ENCODE measurements at places on chromosomes 3 and 15.

GRCh38 chr3:20225769-20226168 is 39.8 kb upstream of the SGO1 start:
- DNase-seq = no peak

- DNase-seq = no peak
These were observed 22.7 kb upstream of the EPHB3 start for GRCh38 chr3:184538666-184539431.

- DNase-seq = no peak
These were observed 188.4 kb upstream of the PFN2 start for GRCh38 chr3:150158943-150159625.

GRCh38 chr3:140341817-140342403 is 336.0 kb upstream of the TRIM42 start:
- no peak for DNase-seq

DNA sequence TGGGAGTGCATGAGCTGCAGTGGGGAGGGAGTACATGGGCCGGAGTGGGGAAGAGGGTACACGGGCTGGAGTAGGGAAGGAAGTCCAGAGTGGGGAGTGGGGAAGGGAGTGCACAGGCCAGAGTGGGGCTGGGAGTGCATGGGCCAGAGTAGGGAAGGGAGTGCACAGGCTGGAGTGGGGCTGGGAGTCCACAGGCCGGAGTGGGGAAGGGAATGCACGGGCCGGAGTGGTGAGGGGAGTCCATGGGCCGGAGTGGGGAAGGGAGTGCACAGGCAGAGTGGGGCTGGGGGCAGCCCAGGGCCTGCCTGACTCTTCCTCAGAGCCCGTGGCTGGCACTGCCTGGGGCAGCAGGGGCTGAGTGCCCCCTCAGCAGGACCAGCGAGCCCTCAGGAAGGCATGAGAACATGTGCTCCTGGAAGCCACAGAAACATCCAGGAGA is 40.7 kb downstream of the KLF15 start:
- no peak for DNase-seq

- DNase-seq = no peak
These were observed 35.7 kb downstream of the KLF15 start for GRCh38 chr3:126321490-126321889.

DNA sequence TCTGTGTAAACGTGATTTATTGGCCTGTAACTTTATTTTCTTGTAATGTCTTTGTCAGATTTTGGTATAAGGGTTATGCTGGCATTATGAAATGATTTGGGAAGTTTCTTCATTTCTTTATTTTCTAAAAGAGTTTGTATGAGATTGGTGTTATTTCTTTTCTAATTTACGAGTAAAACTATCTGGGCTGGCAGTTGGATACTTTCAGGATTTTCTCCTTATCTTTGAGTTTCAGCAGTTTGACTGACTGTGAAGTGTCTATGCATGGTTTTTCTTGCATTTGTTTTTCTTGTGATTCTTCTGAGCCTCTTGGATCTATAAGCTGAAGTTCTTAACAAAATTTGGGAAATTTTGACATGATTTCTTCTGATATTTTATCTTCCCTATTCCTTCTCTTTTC is 18.1 kb downstream of the ADGRG7 start:
- DNase-seq = no peak

DNA sequence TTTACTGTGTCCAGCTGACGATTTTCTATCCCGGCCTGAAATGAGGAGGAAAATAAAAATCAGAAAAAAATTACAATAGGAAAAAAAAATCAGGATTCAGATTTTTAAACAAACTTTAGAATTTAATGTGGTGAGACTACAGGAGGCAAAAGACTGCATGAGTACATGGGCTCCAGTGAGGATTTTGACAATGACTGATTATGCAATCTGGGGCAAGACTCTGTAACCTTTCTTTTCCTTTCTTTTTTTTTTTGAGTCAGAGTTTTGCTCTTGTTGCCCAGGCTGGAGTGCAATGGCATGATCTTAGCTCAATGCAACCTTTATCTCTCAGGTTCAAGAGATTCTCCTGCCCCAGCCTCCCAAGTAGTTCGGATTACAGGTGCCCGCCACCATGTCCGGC is 29.9 kb downstream of the SPG11 start:
- DNase-seq = no peak

DNA sequence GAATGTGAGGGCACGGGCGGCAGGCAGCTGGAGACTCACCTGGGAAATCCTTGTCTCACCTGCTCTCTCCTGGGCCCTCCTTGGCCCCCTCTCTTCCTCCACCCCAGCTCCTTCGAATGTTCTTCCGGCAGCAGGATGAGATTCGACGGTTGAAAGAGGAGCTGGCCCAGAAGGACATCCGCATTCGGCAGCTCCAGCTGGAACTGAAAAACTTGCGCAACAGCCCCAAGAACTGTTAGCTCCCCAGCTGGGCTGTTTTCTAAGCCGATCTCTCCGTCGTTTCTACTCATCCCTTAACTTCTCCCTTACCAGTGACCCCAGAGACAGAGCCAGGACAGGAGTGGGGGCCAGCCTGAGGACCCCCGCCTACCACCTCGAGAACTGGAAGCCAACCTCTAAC is 95.0 kb downstream of the ANP32A start:
- DNase-seq = no peak

- DNase-seq = no peak
These were observed 483.0 kb upstream of the AGTR1 start for GRCh38 chr3:148214705-148215104.

DNA sequence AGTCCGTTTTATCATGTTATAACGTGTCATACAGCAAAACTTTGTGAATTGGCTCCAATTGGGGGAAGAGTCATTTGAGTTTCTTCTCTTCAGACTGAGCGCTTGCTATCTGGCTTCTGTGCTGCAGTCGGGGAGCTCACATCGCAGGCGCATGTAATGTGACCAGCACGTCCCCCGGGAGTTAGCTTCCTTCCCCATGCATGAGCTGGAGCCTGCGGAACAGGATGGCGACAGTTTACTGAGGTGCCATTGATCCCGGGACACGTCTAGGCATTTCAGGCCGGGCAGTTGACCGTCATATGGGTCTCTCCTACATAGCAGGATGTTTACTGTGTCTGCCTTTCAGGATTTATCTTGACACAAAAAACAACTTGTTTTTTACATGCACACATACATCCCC is 44.8 kb downstream of the CMTM8 start:
- DNase-seq = no peak

DNA sequence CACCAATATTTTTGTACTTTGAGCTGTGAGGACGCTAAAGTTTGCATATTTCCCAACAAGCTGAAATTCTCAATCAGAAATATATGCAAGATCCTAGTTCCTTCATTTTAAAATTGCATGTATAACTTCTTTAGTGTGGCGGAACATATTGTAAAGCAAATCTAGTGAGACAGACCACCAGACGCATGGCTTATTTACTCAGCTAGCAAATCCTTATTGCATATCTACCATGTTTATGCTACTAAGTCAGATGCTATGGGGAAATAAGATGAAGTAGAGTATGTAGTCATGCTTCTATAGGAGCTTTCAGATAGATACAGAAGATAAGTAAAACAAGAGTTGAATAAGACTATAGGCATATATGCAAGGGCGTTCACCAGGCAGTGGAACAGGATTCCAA is 62.0 kb downstream of the C3orf70 start:
- no peak for DNase-seq

DNA sequence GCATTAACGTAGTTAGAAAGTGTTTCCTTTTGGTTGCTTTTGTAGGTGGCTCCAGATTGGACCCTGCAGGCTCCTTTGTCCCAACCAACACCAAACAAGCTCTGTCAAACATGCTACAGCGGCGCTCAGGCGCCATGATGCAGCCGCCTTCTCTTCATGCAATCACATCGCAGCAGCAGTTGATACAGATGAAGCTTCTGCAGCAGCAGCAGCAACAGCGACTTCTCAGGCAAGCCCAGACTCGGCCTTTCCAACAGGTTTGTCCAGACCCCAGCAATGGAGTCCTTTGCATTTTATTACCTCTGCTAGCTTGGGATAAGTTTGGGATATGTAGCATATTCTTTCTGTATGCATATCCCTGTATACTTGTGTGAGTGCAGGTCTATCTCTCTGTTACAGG is 10.1 kb upstream of the P2RY12 start:
- DNase-seq = no peak

DNA sequence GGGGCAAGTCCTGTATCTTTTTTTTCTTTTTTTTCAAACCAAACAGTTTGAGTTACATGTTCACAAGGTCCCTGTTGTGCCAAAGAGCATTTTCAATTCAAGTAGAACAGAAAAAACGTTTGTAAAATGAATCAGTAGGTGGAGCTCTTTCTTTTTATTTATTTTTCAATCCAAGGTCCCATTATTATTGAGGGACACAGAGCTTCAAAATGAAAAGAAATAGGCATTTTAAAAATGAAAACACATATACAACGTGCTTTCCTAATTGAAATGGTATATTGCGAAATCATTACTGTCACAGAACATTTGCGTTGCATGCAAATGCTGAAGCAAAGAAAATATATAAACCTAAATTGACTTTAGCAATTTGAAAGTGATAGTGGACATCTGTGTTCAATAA is 711.0 kb downstream of the MECOM start:
- DNase-seq = no peak

- DNase-seq = no peak
These were observed 854 bp upstream of the NPTN start for GRCh38 chr15:73633991-73634495.

DNA sequence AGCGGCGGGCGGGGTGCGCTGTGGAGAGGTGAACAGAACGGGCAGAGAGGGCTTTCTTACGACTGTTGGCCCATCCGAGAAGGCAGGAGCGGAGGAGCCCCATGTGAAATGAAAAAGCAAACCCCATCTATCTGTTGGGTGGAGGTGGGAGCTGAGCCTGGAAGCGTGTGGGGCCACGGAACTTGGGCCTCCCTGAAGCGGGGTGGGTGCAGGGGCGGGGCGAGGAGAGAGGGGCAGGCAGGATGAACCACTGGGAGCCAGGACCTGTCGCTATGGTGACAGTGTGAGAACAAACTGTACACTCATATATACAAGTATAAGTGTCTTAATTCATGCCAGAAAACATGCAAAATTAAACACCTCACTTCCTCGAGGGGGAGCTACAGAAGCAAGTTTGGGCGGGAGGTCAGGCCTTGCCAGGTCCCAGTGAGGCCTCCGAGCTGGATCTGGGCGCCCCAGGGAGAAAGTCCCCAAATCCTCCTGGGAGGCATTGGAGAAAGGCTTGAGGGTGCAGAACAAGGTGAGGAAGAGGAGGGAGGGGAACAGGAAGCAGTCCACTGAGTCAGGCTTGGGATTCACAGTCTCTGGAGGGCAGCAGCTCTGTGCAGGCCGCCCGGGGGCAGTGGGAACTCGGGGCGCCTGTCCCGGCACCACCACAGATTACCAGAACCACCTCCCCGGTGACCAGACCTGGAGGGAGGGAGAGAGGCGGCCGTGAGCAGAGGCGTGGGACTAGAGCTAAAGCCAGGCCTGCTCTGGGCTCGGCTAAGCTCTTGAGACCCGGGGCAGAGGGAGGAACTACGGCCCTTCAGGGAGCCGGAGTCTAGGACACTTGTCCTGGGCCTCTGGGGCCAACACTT is 34.8 kb downstream of the RBPMS2 start:
- no peak for DNase-seq

- no peak for DNase-seq
These were observed 32.7 kb downstream of the GLDN start for GRCh38 chr15:51374131-51374530.

GRCh38 chr3:45967724-45968123 is 24.5 kb downstream of the CXCR6 start:
- no peak for DNase-seq

DNA sequence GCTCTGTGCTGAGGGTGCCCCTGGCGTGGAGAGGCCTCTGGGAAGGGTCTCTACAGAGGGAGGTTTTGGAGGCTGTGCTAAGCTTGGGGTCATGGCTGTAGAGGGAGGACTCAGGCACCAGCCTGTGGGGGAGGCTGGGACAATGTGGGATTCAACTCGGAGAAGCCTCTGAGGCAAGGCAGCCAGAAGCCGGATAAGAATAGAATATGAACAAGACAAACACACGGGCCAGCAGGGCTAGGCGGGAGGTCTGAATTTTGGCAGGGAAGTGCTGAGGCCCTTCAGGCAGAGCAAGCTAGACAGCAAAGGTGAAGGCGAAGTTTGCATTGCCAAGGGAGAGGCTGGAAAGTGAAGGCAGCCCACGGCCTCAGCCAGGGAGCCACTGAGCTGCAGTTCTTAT is 612.1 kb upstream of the NR2F2 start:
- no peak for DNase-seq

DNA sequence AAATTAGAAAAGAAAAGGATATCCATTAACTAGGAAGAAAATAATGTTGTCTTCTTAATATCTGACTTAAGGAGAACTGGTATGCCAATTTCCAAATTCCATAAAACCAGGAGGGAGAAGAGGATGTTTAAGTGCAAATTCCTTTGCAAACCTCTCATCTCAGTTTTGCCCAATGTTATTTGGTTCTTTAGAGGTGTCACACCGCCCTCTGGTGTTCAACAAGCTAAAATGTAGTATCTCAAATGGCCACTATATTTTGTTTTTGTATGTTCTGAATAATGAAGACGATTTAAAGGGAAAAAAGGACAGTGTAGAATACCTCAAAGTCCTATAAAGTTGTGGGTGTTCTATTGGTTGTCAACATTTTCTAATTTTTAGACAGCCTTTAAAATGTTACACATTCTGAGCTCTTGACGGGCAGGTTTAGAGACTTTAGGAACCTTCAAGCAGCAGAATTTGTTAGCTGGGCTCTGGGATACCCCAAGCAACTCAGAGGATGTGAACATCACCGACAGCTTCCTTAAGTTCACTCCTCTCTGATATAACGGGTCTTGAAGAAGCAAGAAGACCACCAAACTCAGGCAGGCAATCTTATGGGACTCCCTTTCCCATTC is 458.3 kb downstream of the MFSD1 start:
- DNase-seq = peak; percentile 17

DNA sequence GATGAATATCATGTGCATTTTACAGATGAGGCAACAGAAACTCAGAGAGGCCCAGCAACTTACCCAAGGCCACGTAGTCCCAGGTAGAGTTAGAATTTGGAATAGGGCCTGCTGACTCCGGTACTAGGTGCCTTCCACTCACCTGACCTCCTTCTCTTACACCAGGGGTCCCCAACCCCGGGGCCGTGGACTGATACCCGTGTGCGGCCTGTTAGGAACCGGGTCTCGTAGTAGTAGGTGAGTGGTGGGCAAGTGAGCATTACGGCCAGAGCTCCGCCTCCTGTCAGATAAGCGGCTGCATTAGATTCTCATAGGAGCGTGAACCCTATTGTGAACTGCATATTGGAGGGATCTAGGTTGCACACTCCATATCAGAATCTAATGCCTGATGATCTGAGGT is 64.8 kb downstream of the SMAD3 start:
- DNase-seq = no peak

DNA sequence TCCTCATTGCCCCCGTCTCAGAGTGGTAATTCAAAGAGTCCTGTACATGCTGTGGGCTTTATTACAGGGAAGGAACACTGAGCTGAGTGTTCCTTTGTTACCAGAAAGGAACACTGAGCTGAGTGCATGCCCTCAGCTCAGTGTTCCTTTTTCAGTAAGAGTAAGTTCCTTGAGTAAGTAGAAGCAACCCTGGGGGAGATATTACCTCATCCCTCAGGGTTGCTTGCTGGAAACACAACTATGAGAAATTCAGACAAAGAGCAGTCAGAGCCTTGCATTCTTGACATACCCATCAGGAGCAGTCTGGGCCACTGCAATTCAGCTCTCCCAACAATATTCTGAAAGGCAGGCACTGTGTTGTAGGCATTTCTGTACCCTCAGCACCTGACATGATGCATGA is 17.0 kb downstream of the CHRM5 start:
- DNase-seq = no peak

Measured in CD8-positive, alpha-beta memory T cell (primary cell).